ENCODE measurements at places on chromosomes 13 and 19.

GRCh38 chr19:29770648-29771047 lies 41.1 kb upstream of the CCNE1 start:
- no peak for DNase-seq

DNA sequence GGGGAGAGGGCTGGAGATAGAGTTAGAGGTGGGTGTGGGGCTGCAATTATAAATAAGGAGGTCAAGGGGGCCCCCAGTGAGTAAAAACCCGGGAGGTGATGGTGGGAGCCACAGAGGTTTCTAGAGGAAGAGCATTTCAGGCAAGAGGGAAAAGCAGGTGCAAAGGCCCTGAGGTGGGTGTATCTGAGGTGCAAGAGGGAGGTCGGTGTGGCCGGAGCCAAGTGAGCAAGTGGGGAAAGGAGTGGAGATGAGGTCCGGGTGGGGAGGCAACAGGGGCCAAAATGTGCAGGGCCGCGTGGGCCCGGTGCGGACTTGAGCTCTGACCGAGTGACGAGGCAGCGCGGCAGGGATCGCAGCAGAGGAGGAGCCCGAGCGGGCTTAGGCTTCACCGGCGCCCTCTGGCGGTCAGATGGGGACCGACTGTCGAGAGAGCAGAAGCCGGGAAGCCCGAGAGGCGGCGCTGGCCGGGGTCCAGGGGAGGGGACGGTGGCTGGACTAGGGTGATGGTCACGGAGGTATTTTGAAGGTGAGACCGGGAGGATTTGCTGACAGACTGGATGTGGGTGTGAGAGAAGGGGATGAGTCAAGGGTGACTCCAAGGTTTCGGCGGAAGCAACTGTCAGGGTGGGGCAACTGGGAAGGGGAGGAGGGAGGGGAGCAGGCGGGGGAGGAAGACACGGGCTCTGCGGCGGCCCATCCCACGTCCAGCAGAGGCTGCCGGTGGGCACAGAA lies 17.7 kb upstream of the SPACA4 start:
- DNase-seq: peak; percentile 64

- DNase-seq: no peak
These were observed 198.0 kb upstream of the HTR2A start for GRCh38 chr13:47094734-47095434.

DNA sequence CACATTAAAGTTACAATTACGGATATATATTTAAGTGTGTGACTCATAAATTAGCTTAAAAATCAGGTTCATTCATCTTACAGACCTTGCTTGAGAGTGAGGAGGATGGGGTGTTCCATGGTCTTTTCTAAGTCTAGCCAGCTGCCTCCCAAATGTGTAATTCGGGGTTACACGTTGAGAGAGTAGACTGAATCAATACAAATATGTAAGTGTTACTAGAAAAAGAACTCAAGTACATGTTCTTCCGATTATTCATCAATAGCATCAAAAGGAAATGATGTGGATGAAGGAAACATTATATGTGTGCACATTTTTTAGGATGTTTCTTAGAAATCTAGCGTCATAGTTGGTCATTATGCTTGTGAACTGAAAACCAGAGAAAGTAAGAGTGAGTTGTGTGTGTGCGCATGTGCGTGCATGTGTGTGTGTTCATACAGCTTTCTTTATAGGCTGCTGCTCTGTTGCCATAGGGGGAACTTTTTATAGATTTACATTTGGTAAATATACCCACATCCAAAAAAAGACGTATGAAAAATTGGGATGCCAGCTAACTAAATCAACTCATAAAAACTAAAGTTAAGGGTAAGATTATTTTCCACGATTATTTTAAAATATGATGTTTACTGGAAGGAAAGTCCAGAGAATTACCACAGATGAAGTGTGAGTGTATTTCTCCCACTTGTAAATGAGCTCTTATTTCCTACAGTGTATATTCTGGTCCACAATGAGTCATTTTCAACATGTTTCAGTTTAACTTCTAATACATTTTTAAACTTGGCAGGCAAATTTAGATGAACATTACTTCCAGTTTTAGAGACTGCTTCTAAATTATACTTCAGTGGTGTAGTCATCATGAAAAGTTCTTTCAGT lies 82.4 kb downstream of the PIBF1 start:
- no peak for DNase-seq

GRCh38 chr13:19266979-19267378 lies 85.4 kb upstream of the TUBA3C start:
- no peak for DNase-seq

DNA sequence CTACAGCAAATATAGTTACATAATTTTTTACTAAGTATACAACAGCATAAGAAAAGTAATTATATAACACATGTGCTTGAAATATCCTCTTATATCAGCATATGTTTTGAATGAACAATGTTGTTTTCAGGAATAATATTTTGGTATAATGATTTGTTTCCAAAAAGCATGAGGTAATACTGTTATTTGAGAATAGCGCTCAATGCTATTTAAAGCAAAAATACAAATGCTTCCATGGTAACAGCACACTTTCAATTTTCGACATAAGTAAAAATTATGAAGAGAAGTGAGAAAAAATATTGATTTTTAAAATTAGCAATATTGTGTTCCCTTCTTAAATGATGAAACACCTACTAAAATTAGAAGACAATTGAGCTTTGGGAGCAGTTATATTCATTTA lies 715.9 kb upstream of the ATXN8OS start:
- no peak for DNase-seq

Measured in stimulated activated CD8-positive, alpha-beta memory T cell treated with anti-CD3 and anti-CD28 coated beads, Interleukin-7, amount 100 ng/mL, for 1 hour (primary cell).